M059J (cell line): ENCODE measurements at places on chromosomes 13 and 19.

DNA sequence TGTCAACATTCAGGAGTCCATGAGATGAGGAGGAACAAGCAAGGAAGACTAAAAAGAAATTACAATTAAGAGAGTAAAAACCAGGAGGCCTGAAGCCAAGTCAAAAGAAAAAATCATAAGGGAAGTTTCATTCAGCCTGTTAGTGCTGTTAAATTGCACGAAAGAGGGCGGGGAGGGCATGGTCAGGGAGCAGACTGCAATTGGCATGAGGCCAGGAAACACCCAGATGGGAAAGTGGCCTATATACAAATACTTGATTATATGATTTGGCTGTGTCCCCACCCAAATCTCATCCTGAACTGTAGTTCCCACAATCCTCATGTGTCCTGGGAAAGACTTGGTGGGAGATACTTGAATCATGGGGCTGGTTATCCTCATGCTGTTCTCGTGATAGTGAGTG is 43.9 kb downstream of the TNFSF13B start:
- DNase-seq: no peak

DNA sequence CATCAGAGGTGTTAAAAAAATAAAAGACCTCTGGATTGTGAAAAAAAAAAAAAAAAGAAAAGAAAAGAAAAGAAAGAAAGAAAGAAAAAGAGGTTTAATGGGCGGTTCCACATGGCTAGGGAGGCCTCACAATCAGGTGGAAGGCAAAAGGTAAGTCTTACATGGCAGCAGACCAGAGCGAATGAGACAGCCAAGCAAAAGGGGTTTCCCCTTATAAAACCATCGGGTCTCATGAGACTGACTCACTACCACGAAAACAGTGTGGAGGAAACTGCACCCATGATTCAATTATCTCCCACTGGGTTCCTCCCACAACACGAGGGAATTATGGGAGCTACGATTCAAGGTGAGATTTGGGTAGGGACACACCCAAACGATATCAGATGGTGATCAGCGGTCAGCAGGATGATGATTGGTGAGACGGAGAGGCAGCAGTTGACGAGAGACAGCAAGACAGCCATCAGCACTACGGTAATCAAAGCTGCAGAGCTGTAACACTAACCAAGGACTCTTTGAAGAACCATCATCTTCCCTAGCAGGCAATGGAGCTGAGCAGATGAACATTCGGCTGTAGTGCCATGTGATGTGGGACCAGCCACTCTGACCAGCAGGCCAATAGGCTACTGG is 3.9 kb upstream of the CD209 start:
- DNase-seq: no peak

GRCh38 chr19:4519521-4520277 is 1.4 kb upstream of the PLIN4 start:
- DNase-seq: peak; percentile 57

DNA sequence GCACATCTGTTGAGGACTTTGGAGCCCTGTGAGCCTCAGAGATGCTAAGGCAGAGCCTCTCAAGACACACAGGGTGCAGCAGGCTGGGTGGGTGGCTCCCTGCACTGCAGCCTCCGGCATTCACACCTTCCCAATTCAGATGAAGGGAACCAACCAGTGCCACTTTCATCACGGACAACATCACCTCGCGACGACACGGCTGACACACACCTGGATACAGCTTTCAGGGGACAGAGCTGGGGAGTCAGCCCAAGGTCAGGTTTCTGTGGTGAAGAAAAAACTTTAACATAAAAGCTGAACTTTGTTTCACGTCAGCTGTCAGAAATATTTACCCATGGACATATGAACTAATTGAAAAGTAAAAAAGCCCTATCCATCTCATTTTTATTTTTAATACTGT is 24.9 kb upstream of the ARHGEF7 start:
- no peak for DNase-seq

DNA sequence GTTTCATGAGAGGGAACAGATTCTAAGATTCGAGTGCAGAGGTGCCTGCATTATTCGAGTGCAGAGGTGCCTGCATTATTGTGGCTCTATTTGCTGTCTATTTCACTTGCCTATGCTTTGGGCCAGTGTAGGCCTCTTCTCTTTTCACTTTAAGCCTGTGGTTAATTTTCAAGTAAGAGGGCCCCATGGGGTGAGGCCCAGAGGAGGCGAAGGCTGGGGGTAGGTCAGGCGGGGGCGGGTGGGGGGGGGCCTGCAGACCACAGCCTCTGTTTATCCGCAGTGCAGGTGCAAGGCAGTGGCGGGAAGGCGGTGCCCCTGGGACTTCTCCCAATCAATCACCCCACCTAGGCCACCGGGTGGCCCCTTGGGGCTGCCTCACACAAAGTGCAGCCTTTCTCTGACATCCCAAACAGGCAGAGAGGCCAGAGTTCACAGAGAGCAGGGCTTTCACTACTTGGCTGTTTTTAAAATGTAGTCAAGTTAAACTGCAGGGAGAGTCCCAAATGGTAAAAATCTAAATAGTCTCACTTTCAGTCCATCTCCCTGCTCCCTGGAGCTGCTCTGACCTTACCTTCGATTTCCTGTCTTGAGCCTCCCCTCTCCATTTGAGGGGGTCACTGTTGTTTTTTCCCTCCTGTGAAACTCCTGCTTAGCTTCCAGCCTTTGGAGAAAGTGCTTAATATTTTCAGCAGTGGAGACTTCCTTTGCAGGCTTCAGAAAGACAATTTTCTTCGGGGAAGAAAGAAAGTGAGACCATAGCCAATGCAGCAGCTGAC is 249.0 kb downstream of the DLEU7 start:
- no peak for DNase-seq

- peak; percentile 54 for DNase-seq
Observed at GRCh38 chr19:7748756-7749155, 1.4 kb upstream of the CD209 start.

GRCh38 chr19:28880735-28881401 is 332.1 kb downstream of the UQCRFS1 start:
- no peak for DNase-seq

- DNase-seq: no peak
Observed at GRCh38 chr19:42412661-42413076, 14.5 kb downstream of the LIPE start.

- no peak for DNase-seq
Observed at GRCh38 chr13:66344805-66345517, 885.2 kb downstream of the PCDH9 start.

DNA sequence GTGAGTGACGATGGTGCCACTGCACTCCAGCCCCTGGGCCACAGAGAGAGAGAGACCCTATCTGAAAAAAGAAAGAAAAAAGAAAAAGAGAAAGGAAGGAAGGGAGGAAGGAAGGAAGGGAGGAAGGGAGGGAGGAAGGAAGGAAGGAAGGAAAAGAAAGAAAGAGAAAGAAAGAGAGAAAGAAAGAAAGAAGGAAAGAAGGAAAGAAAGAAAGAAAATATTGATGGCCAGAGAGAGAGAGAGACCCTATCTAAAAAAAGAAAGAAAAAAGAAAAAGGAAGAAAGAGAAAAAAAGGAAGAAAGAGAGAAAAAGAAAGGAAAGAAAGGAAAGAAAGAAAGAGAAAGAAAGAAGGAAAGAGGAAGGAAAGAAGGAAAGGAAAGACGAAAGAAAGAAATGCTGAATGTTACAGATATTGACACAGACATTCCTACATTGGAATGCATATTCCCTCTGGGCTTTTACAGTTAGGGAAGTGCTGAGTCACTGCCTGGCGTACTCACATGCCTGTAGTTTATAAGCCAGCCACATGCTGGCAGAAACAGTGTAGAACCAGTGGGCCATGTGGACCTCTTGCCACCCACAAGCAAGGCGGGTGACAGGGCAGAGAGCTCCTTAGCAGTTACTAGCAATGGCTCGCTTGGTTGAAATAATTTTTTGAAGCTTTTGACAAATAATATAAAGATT is 34.6 kb upstream of the SLC46A3 start:
- peak; percentile 92 for DNase-seq

- no peak for DNase-seq
Observed at GRCh38 chr19:6014551-6015135, 36.7 kb upstream of the RANBP3 start.

- no peak for DNase-seq
Observed at GRCh38 chr13:26708007-26708297, 52.6 kb downstream of the GPR12 start.

DNA sequence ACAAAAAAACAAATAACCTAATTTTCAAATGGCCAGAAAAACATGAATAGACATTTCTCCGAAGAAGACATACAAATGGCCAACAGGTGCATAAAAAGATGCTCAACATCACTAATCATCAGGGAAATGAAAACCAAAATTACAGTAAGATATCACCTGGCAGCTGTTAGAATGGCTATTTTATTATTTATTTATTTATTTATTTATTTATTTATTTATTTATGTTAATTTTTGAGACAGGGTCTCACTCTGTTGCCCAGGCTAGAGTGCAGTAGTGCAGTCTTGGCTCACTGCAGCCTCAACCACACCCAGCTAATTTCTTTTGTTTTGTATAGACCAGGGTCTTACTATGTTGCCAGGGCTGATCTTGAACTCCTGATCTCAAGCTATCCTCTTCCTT is 27.1 kb upstream of the LATS2 start:
- no peak for DNase-seq
